ENCODE measurements at places on chromosomes 5 and 9. TPM values are rescaled to one million over a fixed set of nuclear protein-coding genes. Genes with fewer than 3 reads are reported as not detected.

The C5 gene
- 4.5 TPM for polyA plus RNA-seq

DNA sequence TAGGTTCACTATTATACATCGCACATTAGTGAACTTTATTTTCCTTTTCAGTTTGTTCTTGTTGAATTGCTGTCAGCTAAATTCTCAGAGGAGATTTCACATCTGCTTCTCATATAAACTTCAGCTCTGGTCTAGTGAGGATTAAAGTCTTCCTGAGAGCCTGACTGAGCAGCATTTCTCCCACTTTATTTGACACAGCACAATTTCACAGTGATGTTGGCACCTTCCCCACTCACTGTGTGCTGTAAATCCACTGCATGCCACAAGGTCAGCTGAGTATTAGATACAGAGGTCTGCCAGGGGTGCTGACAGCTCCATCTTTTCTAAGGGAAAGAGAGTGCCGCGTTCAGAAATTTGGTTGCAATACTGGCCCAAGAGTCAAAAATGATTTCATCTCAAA lies 567.4 kb downstream of the PRR16 start:
- no peak for DNase-seq

DNA sequence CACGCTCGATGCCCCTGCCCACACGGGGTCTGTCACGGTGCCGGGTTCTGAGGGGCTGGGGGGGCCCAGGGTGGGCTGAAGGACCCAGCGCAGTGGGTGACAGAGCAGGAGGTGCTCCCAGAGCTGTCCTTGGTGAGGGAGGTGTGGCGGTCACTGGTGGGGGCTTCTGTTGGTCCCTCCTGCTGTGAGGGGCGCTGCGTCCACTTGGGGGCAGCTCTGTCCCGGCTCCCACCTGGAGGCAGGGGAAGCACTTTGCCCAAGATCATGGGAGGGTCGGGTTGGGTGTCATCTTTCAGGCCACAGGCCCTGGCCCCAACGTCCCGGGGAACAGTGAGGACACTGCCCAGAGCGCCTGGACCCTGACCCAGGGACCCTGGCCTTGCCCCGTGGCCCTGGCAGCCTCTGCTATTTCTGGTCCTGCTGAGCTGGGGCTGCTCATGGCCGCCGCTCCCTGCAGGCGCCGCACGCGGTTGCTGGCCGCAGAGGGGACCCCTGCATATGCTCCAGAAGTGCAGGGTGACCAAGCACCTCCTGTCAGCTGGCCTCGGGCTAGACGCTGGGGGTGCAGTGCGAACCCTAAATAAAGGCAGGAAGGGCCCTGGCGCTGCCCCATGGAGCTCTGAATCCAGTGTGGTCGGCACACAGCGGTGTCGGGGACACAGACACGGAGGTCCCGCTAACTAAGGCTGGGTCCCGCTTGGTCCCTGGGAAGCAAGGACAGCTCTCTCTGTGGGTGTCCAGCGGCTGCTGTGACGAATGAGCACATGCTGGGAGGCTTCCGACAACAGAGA lies 11.6 kb upstream of the RNU6ATAC start:
- DNase-seq: no peak

The INSL4 gene
- not detected for polyA plus RNA-seq

GRCh38 chr9:127909839-127910273 lies 7.0 kb downstream of the ST6GALNAC4 start:
- DNase-seq: no peak

The STPG3 gene
- polyA plus RNA-seq: 0.32 TPM

The PTRH1 gene
- polyA plus RNA-seq: 14.8 TPM

The IFNB1 gene
- polyA plus RNA-seq: not detected

GRCh38 chr5:122183788-122184170 lies 54.4 kb downstream of the ZNF474 start:
- no peak for DNase-seq

GRCh38 chr9:114954956-114955582 lies 24.7 kb upstream of the TNFSF8 start:
- DNase-seq: no peak

GRCh38 chr5:124742983-124743601 lies 3.3 kb downstream of the ZNF608 start:
- no peak for DNase-seq

DNA sequence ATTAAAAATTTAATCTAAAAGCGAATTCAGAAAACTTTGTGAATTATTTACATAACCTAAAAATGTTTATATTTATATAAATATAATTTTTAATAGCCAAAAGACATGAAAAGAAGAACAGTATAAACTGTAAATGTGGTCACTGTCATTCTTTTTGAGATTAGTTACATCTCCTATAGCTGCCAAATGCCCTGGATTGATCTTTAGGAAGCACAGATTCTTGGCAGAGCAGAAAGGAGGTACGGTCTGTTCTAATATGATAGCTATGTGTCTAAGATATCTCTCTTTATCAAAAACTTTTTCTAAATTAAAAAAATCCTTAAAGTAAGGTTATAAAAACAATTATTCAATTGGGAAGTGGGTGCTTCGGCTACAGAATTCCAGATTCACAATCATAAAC lies 151.0 kb downstream of the LPAR1 start:
- DNase-seq: no peak
